Gastrocnemius medialis (tissue), 4 donors: ENCODE measurements at places on chromosomes 1 and 21.
A peak's percentile ranks its signal among the peaks of the same experiment; 100 is the strongest.

- peak; percentile 51 for DNase-seq
Observed at GRCh38 chr1:6587261-6588005, 7.6 kb downstream of the ZBTB48 start.

- DNase-seq = no peak
Observed at GRCh38 chr1:10646347-10646861, 150.0 kb downstream of the CASZ1 start.

DNA sequence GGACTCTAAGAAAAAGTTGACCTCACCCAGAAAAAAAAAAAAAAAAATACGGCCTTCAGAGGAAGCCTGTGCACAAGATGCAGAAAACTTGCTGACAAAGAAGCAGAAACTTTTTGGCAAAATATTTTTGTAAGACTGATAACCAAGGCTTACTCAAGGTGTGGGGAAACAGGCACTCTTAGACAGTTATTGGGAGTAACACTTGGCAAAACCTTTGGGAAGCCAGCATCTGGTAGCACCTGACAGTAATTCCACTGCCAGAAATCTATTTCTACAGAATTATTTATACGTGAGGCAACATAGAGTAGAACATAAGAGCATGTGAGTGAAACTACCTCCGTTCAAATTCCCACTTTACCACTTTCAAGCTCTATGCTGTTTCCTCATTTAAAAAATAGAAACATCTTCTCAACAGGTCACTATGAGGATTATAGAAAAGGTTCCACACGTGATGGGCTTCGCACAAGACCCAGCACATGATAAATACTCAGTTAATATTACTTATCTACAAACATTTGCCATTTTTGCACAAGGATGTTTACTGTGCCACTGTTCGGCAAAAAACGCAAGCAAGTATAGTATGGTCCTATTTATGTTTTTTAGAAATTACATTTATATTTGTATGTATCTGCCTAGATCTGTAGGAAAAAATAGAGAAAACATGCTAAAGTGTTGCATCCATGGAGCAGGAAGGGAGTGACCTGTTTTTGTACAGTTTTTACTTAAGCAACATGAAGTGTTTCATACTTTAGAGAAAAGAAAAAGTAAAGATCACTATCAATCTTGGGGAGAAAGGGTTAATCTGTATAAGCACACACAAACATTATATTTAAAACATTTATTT, 22.2 kb downstream of the MRPL39 start:
- no peak for DNase-seq

GRCh38 chr1:26083208-26083607, 15.8 kb upstream of the TRIM63 start:
- DNase-seq = peak; percentile 96

DNA sequence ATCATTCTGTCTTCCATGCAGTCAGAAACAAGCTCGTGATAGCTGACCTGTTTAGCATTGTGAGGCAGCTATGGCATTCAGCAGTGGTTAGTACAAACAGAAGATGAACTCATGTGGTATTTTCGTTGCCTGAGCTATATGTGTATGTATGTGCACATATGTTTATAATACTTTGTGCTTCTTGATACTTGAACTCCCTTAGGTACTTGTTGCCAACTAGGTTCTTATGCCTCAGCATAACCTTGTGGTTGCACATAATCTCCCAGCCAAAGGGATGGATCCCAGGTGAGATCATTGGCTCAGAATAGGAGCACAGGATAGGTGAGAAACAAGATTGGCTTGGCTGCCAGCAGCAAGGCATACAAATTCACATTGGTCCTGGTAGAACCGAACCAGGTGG, 86.1 kb downstream of the VPS26C start:
- peak; percentile 61 for DNase-seq

DNA sequence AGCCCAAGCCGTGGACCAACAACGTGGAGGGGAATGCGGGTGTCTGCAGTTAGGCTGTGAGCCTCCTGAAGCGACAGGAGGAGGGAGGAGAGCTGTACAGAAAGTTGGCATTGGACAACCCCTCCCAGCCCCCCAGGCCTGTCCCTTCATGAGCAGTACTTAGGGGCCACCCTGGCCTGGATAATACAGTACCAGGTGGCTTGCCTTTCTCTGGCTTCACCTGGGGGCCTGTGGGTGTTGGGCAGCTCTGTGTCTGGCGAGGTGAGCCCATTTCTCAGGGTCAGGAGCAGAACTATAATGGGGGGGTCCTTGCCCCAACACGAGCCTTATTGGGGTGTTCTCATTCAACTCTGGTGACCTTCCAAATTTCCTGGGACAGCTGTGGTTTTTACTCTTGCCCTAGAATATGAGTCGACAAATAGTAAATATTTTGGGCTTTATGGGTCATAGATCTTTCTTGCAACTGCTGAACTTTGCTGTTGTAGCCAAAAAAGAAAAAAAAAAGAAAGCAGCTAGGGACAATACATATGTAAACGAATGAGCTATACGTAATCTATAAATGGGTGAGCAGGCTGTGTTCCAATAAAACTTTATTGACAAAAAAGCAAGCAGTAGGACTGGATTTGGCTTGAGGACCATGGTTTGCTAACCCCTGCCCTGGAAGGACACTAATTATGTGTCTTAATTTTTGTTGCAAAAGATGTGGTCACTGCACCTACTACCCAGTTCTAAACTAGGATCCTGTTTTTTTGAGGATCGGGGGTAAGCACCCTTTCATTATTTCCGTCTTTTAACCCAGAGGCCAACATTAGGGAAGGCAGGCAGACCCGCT, 11.4 kb downstream of the COQ8A start:
- DNase-seq = no peak

GRCh38 chr21:45721671-45722070, 78.1 kb downstream of the PCBP3 start:
- DNase-seq = no peak

DNA sequence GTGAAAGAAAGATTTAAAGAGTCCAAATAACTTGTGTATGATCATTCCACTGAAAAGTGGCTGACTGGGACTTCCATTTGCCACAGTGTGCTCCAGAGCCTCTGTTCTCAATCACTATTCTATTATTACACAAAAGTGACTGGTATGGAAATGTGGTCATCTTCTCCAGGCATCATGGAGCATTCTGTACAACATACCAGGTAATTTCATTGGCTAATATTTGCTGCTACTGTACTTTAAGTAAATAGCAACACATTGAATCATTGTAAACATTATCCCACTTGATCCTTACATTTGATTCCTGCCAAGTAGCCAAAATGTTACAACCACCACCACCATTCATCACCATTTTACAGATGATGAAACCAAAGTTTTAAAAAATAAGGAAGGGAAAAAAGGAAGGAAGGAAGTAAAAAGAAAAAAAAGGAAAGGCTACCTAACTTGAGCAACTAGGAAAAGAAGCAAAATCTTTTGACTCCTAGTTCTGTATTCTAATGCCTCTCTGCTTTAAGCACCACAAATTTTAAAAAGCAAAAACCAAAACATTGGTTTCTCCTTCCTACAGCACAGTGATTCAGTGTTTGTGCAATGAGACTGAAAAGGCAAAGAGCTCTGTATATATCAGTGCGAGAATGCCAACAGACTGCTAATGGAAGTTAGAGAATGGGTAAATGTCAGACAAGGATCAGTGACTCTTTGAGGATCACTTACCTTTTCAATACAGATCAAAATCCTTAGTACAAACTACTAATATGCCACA, 361.4 kb upstream of the PTBP2 start:
- DNase-seq = no peak
